Suppressor macrophage treated with lipopolysaccharide for 1 hour (primary cell): ENCODE measurements at places on chromosomes 1 and 21.

- no peak for DNase-seq
Measured at GRCh38 chr1:6097117-6097595, 51.5 kb downstream of the KCNAB2 start.

DNA sequence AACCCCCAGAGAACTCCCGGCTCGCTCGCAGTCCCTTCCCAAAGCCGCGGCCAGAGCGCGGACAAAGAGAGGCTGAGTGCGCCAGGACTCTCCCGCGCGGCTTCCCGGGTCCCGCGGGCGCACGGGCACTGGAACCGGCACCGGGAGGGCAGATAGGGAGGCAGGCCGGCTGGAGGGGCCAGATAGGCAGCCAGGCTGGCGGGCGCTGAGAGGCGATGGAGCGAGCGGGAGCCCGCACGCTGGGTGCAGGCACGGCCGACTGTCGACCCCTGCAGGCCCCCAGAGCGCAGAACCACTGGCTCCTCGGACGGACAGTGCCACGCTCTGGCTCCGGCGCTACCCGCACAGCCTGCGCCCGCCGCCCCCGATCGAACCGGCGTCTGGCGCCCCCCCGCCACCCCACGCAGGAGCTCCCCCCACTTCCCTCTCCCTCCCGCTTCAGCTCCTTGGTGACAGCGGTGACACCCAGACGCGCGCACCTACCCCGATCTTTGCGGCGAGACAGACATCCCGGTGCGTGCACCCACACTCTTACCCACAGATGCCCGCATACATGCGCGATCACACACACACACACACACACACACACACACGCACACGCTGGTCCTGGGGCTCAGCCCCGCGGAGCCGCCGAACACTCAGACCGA, 534 bp downstream of the SLC6A9 start:
- DNase-seq = peak; percentile 32

DNA sequence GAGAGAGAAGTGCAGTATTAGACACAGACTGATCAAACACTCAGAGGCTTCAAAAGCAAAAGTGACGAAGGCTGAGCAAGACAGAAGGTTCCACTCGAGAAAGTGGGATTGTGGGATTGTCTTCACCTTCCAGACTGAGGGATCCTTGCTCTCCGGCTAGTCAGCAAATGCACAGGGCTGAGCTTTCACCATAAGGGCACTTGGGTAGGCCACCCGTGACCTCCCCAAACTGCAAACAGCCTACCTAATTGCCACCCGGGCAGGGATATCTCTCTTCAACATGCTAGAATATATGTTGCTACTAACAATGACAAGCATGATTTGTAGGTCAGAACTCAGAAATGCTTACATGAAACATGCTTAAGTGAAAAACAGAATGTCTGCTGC, 35.3 kb upstream of the RIPK4 start:
- DNase-seq = no peak

DNA sequence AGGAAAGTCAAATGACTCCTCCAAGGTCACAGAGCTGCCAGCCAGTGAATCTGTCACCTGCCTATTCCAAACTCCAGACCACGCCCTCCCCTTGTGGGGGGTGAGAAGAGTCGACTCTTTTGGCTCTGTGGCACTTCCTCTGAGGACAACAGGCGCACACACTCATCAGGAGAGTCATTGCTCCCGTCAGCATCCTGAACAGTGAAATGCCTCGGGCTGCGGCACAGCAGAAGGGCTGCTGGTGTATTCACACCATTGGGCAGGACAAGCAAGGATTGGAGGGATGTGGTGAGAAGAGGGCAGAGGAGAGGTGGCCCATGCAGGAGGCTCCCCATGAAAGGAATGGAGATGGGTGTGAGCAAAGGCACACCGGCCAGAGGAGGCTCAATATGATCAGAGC, 239.0 kb downstream of the TOMM20 start:
- peak; percentile 40 for DNase-seq

DNA sequence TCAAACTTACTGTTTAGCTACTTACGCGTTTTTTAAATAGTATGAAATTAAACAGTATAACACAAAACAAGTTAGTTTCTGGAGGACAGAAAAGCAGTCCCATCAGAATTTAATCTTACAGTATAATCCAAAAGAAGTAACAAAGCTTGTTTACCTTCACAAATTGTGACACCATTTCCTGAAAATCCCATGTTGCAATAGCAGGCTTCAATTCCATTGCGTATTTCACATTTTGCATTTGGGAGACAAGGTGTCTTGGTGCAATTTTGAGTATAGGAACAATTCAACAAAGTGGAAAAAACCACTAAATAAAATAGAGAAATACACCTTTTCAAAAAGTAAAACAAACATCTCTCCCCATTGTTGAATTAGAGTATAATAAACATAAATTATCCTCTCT, 1.6 kb downstream of the ADGRL4 start:
- DNase-seq = no peak

DNA sequence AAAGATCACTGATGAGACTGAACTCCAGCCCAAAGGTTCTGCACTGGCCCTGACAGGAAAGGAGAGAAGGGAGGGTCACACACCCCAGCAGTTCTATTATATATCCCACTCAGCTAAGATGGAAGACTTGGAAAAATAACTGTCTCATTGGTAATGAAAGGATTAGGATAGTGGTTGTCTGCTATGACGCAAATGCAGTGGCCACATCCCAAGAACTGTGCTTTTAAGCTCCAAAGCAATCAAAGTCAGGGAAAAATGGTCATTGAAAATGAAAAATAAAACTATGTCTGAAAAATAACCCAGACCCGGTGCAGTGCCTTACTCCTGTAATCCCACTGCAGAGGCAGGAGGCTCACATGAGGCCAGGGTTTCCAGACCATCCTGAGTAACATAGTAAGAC, 31.0 kb downstream of the PSMG1 start:
- DNase-seq = no peak

GRCh38 chr1:212685429-212685828, 14.2 kb downstream of the BATF3 start:
- DNase-seq = no peak

GRCh38 chr1:2585318-2586092, 1.1 kb upstream of the PRXL2B start:
- DNase-seq = peak; percentile 85

DNA sequence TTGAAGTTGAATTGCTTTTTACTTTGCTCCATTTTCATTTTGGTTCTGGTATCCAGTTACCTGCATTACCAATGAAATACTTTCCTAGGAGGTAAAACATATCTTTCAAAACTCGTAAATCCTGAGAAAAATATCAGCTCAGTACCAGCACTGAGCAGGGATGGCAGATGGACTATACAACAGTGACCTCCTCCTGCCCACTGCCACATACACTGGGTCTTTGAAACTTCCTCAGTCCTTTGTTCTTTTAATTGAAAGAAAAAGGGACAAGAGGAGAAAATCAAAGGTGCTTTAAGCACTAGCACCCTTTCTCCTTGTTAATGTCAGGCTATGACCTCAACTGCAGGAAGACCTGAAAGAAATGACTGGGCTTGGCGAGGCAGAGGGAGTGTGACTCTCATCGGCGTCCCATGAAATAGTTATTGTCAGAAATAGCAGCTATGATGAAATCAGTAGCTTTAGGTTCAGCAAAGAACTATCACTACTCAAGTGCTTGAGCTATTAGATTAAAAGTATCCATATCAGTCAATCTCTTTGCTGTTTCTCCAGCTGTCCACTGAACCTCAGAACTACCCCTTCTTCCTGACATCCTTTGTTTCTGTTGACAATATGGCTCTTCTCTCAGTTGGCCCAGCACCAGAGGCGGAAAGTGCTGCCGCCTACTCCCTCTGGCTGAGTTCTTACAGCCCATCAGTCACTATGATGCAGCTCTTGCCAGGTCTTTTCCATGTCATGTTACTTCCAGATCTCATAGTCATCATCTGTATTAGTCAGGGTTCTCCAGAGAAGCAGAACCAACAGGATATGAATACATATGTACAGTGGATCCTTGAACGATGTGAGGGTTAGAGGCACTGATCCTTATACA, 207.0 kb upstream of the MAP1LC3C start:
- peak; percentile 22 for DNase-seq

- no peak for DNase-seq
Measured at GRCh38 chr1:203555511-203556046, 61.6 kb downstream of the OPTC start.

DNA sequence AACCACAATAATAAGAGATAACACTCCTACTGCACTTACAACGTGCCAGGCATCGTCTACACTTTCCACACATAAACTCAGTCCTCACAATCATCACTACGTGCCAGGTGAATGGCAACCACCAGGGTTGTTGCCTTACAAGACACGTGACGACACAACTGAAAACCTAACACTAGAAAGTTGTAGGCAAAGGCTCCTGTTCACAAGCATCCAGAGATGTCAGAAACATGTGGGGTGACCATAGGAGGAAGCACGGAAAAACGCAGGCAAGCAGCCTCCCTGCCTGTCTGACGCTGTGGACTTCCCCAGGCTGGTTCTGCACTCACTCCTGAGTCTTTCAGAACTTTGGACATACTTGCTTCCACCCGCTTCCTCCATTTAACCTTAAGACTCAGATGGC, 7.0 kb downstream of the CAPZB start:
- DNase-seq = peak; percentile 85

GRCh38 chr1:55211863-55212262, 3.3 kb downstream of the USP24 start:
- peak; percentile 56 for DNase-seq

DNA sequence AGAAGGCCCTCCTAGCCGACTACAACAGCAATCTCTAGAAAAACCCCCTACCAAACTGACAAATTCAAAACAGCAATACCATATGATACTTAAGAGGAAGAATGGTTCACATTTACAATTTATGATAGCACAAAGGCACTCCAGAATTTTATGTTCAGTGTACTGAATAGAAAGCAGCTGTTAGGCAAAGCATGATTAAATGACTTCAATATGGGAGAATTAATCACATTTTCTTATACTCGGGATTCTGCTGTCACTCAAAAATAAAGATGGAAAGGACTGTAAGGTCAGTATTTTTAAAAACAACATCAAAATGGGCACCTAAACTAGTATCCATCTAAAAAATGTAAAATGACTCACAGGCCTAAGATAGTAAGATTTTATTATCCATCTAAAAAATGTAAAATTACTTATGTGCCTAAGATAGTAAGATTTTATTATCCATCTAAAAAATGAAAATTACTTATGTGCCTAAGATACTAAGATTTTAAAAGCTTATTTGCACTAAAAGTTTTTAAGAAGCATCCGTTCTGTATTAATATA, 198.5 kb downstream of the SMYD3 start:
- no peak for DNase-seq

DNA sequence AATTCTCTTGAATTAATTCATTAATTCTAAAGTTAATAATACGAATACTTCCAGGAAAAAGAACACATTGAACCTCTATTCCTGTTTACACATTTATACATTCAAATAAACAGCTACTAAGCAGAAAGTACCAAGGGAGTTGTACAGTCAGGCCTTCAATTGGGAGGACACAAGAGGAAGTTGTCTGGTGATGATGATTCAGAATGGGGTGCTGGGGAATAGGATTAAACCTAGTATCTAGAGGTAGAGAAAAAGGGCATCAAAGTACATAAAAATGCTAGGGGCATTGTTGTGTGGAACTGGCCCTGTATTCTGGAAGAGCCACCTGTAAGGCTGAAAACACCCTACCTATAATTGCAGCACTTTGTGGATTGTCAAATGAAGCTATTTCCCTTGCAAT, 71.7 kb upstream of the MROH9 start:
- DNase-seq = peak; percentile 37

- DNase-seq = no peak
Measured at GRCh38 chr1:207645635-207646081, 725 bp downstream of the CR1L start.

DNA sequence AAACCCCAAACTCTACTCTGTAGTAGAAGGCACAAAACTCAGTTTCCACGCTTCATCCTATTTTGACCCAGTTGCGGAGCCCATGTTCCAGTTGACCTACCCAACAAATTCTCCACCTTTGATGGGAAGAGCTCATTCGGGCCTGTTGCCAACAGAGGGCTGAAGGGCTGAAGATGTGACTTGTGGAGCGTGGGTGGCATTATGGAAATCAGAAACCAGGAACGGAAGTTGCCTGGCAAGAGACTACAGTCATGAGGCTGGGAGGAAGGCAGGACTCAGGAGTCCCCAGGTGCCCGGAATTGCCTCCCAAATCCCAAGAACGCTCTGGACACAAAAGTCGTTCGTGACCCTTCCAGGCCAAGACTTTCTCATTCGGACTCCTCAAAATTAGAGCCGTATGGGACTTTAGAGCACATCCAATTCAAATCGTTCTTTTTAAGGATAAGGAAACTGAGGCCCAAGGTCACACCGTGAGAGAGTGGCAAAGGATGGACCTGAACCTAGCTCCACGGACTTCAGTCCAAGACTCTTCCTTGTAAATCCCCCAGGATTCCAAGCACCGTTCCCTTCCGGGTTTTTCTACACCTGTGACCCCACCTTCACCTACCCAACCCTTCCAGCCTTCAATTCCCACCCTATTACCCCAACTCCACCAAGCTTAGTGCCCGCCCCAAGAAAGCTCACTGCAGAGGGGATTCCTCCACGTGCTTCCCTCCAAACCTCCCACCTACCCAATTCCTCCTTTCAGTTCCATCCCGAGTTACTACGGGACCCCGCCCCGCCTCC, 739 bp downstream of the SMG5 start:
- DNase-seq = peak; percentile 79

DNA sequence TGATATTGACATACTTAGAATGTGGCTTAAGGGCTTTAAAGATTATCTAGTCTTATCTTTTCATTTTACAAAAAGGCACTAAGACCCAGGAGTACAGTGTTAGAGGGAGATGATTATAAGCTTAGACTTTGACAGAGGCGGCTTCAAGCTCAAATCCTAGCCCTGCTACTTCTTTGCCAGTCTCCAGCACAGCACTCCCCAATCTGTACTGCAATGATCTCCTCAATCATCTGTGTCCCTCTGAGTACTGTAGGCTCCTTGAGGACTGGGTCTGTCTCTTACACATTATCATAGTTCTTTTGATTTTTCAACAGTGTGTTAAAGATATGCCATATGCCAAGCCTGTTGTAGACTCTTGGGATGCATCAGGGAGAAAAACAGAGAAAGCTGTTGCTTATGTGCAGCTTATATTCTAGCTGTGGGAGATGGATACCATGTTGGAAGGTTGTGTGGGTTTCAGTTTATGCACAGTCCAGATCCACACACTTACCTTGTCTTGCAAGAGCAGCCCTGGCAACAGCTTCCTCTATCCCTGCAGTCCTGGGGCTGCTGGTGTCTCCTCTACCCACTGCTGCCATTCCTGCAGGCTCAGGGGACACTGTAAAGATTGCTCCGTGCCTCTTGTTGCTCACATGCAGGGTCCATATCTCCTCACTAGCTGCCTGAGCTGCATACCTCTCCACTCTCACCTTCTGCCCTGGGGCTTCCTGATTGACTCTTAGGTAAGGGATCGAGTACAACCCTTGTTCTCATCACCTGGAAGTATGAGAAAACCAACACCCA, 103.9 kb upstream of the TSPAN2 start:
- no peak for DNase-seq

GRCh38 chr1:114927401-114927800, 72.7 kb downstream of the SYCP1 start:
- peak; percentile 0 for DNase-seq

GRCh38 chr1:225567789-225568188, 85.1 kb downstream of the ENAH start:
- no peak for DNase-seq
